ENCODE measurements at places on chromosomes 11 and 22.

DNA sequence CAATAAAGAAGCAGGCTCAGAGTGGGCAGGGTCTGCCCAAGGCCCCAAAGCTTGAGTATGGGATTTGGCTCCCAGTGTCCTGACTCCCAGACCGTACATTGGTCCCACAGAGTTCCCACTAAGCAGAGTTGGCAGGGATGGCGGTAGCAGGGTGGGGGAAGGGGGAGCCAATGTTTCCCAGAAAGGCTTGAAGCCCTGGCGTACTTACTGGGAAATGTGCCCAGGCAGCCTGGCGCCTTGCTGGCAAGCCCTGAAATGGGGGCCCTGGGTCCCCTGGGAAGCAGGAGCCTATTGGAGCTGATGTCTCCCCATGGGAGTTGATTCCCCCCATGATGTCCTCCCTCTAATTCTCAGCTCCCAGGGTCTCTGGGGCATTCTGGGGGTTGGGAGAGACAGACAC lies 9.3 kb downstream of the ARHGEF17 start:
- no peak for DNase-seq

- DNase-seq = no peak
Measured at GRCh38 chr11:16603245-16603644, 135.2 kb upstream of the C11orf58 start.

GRCh38 chr22:26781596-26781995 lies 124.2 kb downstream of the MIAT start:
- DNase-seq = no peak

GRCh38 chr22:44671742-44672141 lies 30.3 kb upstream of the PRR5 start:
- DNase-seq = no peak

DNA sequence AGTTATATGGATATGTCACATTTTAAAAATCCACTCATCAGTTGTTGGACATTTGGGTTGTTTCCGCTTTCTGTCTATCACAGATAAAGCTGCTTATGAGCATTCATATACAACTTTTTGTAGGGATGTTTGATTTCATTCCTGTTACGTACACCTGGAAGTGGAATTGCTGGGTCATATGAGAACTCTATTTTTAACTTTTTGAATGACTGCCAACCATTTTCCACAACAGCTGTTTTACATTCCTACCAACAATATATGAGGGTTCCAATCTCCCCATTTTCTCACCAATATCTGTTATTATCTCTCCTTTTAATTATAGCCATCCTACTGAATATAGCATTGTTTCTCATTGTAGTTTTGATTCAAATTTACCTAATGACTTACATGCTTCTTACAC lies 172.0 kb downstream of the UVRAG start:
- DNase-seq = no peak

- DNase-seq = no peak
Measured at GRCh38 chr11:39651857-39652461, 1807.5 kb downstream of the LRRC4C start.

GRCh38 chr11:82792822-82793569 lies 59.3 kb upstream of the FAM181B start:
- no peak for DNase-seq

Data from NCI-H187 treated with DMSO at 0.1 percent for 48 hours (cell line).